ENCODE measurements at places on chromosomes 6 and 20. TPM values are rescaled to one million over a fixed set of nuclear protein-coding genes. Genes with fewer than 3 reads are reported as not detected.

Gene ABHD12
- 25.9 TPM for total RNA-seq

Gene CST3
- 267 TPM for total RNA-seq

Gene DEFB132
- total RNA-seq: not detected

Gene IL20RA
- not detected for total RNA-seq
